ENCODE measurements at places on chromosomes 4 and X.
A peak's percentile ranks its signal among the peaks of the same experiment; 100 is the strongest.

- DNase-seq = no peak
Measured at GRCh38 chrX:77917294-77917933, 6.9 kb downstream of the ATP7A start.

- no peak for DNase-seq
Measured at GRCh38 chr4:78169728-78170127, 112.6 kb downstream of the FRAS1 start.

- no peak for DNase-seq
Measured at GRCh38 chr4:89929425-89930159, 34.9 kb downstream of the MMRN1 start.

GRCh38 chrX:98071331-98071730 lies 1187.6 kb downstream of the RPA4 start:
- DNase-seq = no peak

DNA sequence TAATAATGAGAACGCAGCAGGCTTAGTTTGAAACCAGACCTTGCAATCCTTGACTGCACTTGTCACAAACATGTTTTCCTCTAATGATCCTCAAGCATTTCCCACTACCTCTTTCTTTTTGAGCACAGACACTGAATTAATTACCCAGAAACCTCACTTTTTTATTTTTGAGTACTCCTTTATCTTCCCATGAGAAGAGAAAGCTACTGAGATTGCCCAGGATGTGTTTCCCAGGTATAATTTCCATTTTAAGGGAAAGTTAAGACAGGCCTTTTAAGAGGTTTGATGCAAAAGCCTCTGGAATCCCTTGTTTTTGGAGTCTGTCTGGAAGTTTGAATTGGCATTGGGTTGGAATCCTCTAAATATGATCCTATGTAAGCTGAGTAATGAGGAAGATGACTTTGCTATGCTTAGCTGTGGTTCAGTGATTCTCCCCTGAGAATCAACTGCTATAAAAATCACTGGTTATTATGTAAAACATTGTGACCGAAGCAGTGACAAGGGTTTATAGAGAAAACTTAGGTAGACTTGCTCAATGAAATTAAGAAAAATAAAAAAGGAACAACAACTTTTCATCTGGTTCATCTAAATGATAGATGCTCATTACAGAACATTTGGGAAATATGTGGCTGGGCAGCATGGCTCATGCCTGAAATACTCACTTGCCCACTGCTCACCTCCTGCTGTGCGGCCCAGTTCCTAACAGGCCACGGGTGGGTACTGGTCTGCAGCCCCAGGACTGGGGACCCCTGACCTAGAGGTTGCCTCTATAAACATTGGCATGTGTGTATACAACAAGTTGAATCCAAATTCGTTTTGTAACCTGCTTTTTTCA lies 10.8 kb upstream of the RHOH start:
- DNase-seq = no peak

- no peak for DNase-seq
Measured at GRCh38 chr4:113300471-113300928, 251.0 kb downstream of the ANK2 start.

GRCh38 chr4:159455675-159456237 lies 352.9 kb downstream of the RAPGEF2 start:
- no peak for DNase-seq

DNA sequence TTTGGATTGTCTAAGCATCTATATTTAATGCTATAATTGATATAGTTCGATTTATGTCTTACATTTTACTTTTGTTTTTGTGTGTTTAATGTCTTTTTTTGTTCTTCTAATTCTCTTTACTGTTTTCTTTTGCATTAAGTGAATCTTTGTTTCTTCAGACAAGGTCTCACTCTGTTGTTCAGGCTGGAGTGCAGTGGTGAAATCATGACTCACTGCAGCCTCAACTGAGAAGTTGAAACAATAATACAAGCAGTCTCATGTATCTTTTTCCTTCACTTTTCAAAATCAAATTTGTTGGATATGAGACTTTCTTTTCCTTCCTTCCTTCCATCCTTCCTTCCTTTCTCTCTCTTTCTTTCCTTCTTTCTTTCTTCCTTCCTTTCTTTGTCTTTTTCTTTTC lies 1401.6 kb downstream of the ADGRL3 start:
- no peak for DNase-seq

- DNase-seq = peak; percentile 54
Measured at GRCh38 chrX:53188763-53189162, 36.2 kb downstream of the KDM5C start.

DNA sequence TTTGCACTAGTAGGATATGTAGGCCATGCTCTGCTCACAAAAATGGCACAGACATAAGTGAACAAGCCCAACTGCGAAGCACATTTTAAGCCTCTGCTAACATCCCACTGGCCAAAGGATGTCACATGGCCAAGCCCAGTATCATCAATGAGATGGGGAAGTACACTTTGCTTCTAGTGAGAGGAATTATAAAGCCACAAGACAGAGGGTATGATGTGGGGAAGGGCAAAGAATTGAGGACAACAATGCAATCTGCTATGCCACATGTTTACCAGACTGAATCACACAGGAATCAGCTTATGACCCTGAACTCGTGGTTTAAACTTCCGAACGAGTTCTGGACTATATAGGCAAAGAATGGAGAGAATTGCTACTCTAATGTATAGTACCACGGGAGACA lies 39.1 kb downstream of the SUPT20HL1 start:
- no peak for DNase-seq

DNA sequence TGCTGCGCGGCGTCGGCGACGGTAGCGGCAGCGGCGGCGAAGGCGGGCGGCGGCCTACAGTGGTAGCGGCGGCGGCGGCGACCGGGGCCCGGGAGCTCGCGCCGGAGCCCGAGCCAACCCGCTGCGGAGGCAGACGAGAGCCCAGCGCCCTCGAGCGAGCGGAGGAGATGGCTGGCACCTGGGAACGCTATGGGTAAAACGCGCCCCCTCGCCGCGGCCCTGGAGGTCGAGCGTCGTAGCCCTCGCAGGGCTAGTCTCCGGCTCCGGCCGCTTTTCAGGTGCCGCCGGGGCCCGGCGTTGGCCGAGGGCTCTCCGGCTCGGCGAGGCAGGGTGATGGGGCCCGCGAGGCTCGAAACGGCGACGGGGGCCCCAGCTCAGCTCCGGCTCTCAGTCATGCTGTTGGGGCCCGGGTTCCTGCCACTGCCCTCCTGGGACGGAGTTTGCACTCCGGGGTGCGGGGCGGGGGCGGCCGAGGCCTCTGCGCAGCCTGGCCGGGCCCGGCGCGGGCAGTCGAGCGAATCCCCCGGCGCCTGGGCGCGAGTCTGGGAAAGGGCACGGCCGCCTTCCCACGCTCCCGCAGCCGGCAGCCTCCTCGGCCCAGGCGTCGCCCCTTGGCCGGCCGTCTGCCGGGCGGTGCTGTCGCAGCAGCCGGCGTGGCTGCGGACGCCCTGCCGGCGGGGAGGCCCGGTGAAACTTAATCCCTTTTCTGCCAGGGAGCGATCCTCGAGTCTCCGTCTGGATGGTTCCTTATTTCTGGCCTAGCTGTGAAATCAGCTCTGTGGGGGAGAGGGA lies 768 bp downstream of the MID2 start:
- peak; percentile 2 for DNase-seq

DNA sequence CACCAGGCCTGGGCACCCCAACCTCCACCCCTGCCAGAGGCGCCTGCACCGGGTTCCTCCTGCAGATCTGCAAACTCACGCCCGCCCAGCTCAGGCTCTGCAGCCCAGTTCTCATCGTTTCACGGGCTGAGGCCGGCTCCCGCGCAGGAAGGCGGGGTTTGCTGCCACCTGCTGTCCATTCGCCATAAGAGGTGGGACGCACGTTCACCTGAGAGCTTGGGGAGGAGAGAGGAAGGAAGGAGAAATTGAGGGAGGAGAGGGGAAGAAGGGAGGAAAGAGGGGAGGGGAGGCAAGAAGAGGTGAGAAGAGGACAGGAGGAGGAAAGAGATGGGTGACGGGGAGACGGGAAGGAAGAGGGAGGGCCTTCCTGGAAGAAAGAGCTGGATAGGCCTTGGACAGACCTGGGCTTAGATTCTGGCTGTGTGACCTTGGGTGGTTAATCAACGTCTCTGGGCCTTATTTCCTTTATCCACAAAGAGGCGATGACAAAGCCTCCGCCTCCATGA lies 114.5 kb downstream of the ADRA2C start:
- DNase-seq = peak; percentile 24

- no peak for DNase-seq
Measured at GRCh38 chr4:167052631-167053091, 181.6 kb downstream of the SPOCK3 start.

DNA sequence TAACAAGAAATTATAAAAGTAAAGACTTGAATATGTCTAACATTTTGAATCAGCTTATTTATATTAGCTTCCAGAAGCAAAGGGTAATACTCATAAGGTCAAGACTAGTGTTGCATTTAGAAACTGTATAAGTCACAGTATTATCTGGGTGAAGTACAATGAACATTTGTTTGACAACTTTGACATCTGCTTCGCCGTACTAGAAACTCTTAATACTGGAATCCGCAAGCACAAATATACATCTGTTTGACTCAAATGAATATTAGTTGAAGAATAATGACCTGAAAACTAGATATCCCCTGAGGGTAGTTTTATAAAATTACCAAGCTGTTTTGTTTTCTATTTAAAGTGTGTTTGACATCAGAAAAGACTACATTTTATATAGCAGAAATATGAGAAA lies 135.4 kb upstream of the ATOH1 start:
- no peak for DNase-seq

DNA sequence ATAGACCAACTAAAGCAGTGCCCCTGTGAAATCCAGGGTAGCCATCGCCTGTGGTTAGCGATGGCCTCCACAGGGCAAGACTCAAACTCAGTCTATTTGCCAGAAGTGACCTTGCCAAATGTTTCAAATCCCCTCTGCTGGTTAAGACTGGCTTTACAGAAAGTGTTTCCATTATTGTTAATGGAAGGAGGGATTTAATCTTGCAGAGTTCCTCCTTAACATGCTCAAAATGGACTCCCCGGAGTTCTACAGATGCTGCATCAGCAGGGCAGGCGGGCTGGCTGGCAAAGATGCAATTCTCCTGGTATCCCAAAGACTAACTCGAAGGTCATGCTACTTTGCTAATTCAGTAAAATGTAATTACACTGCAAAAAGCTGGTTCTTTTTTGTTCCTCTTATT lies 313.0 kb upstream of the SLC7A11 start:
- DNase-seq = no peak

- DNase-seq = no peak
Measured at GRCh38 chr4:163400911-163401310, 57.2 kb downstream of the NPY5R start.

GRCh38 chr4:172844556-172844955 lies 324.1 kb upstream of the GALNT7 start:
- DNase-seq = no peak

- peak; percentile 11 for DNase-seq
Measured at GRCh38 chrX:130539721-130540321, 138.0 kb downstream of the RBMX2 start.

DNA sequence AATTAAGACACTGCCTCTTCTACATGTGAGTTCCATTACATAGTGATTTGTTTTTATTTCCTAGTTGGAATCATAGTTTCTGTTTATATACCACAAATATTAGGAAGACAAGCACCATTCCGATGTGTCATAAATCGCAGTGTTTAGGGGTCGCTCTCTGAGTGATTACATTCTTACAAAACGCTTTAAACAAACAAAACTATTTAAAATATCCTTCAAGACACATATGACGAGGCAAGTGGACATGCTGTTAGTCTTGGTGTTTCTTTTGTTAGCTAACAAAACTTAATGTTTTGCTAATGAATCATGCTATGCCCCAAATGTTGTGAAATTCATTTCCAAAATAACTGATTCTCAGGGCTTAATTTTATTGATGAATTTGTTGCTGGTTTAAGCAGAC lies 1219.3 kb upstream of the PRKX start:
- no peak for DNase-seq

GRCh38 chr4:140076307-140076706 lies 77.7 kb downstream of the MAML3 start:
- no peak for DNase-seq

GRCh38 chr4:10061650-10062415 lies 40.5 kb upstream of the SLC2A9 start:
- no peak for DNase-seq

GRCh38 chr4:151717314-151717713 lies 43.5 kb downstream of the GATB start:
- no peak for DNase-seq

DNA sequence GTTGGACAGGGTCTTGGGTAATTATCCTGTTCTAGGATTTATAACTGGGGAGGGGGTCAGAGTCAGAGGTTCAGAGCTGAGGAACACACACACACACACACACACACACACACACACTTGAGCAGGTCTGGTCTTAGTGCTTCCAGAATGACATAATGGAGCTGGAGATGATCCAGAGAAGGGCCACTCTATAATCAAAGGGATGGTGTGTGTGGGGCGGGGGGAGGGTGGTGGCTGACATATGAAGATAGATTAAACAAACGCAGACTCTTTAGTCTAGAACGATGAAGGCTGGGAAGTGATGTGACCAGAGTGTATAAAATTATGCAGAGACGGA lies 434 bp upstream of the TMEM255A start:
- no peak for DNase-seq
